ENCODE measurements at places on chromosomes 7 and 10.

GRCh38 chr10:79022565-79023230 is 46.1 kb upstream of the ZMIZ1 start:
- no peak for DNase-seq

GRCh38 chr7:26417911-26418413 is 126.3 kb downstream of the SNX10 start:
- DNase-seq, result no peak

DNA sequence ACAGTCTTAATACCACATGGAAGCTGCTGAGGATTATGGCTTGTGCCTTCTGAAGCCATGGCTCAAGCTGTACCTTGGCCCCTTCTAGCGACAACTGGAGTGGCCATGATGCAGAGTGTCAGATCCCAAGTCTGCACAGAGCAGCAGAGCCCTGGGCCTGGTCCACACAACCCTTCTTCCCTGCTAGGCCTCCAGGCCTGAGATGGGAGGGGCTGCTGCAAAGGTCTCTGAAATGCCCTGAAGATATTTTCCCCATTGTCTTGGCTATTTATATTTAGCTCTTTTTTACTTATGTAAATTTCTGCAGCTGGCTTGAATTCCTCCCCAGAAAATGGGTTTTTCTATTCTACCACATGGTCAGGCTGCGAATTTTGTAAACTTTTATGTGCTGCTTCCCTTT is 804.6 kb upstream of the ZWINT start:
- no peak for DNase-seq

DNA sequence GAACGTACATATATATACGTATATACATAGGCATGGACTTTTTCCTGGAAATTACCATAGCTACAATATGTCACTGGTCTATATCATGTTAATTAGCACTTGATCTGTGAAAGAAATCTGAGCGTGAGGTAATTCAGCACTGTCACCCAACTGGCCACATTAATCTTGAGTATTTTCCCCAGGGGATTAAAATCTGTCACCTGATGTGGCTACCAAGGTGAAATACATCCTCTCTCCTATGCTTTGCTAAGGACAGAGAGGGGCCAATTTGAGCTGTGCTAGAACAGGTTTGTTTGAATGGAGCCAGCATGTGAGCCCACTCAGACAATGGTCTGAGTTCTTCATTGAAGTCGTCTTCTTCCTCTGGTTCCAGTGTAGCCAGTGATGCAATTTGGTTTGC is 33.3 kb downstream of the CYCS start:
- no peak for DNase-seq

GRCh38 chr10:114412907-114413797 is 8.8 kb upstream of the AFAP1L2 start:
- DNase-seq, result no peak

- DNase-seq, result no peak
Measured at GRCh38 chr10:129471447-129472175, 4.6 kb downstream of the MGMT start.

- DNase-seq, result no peak
Measured at GRCh38 chr7:3005257-3005656, 38.4 kb downstream of the CARD11 start.

GRCh38 chr7:126803060-126803665 is 449.6 kb downstream of the GRM8 start:
- no peak for DNase-seq

DNA sequence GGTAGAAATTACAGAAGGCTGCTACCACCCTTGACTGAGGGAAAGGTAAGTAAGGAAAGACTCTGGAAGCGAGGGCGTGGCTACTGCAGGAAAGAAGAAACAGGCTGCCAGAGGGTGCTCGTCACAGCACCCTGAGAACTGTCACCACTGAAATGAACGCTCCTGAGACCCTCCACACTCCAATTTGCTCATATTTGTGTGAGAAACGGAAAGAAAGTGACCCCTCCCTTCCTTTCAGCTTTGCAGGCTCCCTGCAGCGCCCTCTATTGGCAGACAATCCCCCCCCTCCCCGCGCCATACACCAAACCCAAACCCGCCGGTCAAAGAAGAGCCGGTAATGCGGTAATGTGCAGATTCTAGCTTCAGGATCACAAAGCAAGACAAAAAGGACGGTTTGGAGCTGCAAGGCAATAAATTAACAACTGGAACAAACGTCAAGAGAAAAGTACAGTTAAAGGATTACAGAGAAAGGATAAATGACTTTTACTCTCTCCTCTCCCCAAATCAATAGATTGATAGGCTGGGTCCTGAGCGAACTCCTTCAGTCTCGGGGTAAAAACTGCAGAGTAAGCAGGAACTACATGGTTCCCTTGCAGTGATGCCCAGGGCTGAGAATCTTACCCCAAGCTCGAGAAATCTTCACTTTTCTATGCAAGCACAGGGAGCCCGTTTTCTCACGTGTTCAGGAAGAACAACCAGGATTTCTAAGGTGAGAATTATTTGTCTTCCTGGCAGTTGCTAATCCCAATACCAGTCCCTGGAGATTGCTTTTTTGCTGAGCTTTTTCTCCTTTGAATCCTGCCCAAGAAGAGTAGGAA is 47.6 kb downstream of the STEAP1B start:
- peak; percentile 78 for DNase-seq

GRCh38 chr10:123073187-123073586 is 62.6 kb upstream of the HMX3 start:
- DNase-seq, result no peak

- DNase-seq, result no peak
Measured at GRCh38 chr7:11492307-11492706, 339.7 kb downstream of the THSD7A start.

GRCh38 chr10:9850415-9850814 is 1167.3 kb upstream of the CELF2 start:
- no peak for DNase-seq

DNA sequence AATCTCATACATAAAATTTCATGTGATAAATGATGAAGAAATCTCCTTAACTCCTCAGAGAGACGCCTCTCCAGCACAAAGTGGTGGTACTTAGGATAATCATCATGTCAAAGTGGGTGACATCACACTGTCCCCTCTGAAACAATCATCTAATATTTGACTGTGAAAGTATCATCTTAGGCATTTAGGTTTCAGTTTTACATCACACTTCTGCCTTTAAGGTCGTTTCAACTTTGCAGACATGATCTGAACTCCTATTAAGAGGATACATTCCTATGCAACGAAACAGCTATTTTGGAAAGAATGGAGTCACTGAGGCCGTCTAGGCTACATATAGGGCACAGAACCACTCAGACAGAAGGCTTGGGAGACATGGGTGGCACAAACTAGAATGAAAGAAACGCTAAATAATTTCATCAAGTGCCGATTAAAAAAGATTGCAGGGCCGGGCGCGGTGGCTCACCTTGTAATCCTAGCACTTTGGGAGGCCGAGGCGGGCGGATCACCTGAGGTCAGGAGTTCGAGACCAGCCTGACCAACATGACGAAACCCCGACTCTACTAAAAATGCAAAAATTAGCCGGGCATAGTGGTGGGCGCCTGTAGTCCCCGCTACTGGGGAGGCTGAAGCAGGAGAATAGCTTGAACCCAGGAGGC is 2.0 kb downstream of the VOPP1 start:
- DNase-seq, result no peak

- DNase-seq, result no peak
Measured at GRCh38 chr7:46015107-46015868, 94.2 kb upstream of the IGFBP3 start.

DNA sequence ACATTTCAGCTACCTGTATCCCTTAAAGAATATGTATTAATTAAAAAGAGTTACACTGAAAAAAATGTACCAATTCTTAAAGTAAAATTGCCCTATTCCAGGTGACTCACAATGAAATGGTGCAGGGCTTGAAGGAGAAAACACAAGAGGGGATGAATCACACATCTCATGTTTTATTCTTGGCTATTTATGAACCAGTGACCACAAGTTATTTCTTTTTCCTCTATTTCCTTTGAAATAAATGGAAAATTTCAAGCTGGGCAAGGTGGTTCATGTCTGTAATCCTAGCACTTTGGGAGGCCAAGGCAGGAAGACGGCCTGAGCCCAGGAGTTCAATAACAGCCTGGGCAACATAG is 106.8 kb downstream of the UBE2H start:
- no peak for DNase-seq

GRCh38 chr10:67790534-67791408 is 47.2 kb downstream of the DNAJC12 start:
- DNase-seq, result no peak

DNA sequence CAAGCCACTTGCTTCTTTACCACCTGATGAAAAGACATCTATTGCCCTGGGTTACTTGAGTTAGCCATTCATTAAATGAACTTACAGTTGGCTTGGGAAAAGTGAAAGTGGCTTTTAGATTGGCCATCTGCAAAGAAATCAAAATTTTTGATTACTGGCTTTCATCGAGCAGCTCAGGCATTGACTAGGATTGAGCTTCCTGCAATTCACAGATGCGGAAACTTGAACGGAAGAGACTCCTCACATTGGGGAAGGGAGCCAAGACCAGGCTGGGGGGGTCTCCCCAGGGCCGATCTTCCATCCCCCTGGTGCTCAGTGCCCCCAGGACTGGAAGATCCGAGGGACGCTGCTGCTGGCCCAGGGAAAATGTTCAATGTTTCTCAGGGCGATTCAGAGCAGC is 145.4 kb downstream of the PIP4K2A start:
- no peak for DNase-seq

DNA sequence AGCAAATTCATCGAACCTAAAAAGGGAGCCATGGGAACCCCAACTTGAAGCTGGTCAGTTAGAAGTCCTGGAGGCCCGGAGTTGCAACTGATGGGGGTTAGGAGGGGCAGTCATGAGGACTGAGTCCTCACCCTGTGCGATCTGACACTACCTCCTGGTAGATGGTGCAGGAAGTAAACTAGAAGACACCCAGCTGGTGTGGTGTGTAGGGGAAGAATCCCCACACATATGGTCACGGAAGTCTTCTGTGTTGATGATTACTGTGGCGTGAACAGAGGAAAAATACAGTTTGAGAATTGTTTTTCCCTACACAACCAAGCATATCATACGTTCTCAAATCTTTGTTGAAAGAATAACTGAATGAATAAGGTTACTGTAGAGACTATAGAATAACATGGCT is 164.6 kb upstream of the KCTD7 start:
- no peak for DNase-seq

GRCh38 chr7:72540923-72541322 is 128.8 kb upstream of the CALN1 start:
- DNase-seq, result no peak

GRCh38 chr7:12653110-12653509 is 34.3 kb upstream of the ARL4A start:
- DNase-seq, result no peak

GRCh38 chr7:128833946-128834325 is 3.7 kb downstream of the FLNC start:
- no peak for DNase-seq

GRCh38 chr10:44803862-44804261 is 107.3 kb upstream of the TMEM72 start:
- no peak for DNase-seq

- no peak for DNase-seq
Measured at GRCh38 chr7:2811476-2812113, 32.5 kb downstream of the GNA12 start.

DNA sequence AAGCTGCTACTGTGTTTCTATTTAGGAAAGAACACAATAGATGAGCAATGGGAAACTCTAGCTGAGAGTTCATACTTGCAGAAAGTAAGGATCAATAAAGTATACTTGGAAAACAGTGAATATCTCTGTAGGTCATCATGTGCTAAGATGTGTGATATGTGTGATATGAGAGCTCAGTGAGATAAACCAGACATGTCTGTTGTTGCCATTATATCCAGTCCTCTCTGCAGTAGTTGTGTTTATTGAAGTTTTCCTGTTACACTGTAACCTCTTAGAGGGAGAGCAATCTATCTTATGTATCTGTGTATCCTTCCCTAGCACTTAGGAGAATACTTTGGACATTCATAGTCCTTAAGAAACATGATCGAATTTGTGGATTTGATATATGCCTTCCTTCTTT is 19.1 kb downstream of the TRUB1 start:
- DNase-seq, result no peak

DNA sequence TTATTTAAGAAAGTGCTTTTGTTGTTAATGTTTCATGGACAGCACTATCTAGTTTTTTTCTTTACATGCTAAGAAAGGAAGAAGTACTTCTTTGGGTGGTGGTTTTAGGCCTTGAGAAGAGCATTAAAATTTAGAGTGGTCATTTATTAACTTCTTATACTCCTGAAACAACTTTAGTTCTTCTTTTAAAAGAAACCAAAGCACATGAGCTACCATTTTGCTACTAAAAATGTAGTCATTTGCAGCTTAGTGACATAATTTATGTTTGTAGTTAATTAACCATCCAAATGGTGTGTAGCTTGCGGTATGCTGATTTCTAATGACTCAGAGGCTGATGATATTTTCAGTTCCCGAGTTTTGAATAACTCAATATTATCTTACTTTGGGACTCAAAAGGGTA is 207.5 kb downstream of the BBS9 start:
- DNase-seq, result no peak

DNA sequence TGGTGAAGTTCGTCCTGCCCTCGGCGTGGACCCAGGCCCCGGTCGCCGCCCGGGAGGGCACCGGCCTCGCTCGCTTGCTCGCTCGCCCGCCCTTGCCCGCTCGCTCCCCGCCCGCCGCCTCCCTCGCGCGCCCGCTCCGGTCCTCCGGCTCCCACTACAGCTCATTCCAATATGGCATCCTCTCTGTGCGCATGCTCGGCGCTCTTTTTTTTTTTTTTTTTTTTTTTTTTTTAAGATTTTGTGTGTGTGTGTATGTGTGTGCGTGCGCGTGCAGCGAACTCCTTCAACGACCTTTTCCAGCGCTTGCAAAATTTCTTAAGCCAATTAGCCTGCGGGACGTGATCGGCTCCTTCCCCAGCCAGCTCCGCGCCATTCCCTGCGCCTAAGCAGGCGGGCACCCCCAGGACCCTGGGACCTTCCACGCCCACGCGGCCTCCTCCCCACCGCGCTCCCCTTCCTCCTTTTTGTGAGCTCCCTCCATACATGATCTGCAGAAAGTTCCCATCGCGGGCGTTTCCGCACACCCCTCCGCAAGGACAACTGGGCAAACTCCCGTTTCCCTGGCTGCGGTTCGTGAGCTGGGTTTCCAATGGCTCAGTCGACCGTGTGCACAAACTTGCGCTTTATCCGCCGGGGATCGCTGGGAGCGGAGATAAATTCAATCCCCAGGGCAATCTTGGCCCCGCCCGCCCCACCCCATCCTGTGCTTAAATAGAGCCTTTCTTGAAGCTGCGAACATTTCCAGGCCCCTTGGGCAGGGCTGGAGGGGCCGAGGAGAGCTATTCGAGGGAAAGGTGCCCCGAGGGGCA is at the start of gene SFMBT2:
TSS of gene SFMBT2 (minus strand) at position 173 of the 809 bp plus-strand sequence. CDS start 29,136 bp downstream, outside the sequence.
- DNase-seq, result no peak

DNA sequence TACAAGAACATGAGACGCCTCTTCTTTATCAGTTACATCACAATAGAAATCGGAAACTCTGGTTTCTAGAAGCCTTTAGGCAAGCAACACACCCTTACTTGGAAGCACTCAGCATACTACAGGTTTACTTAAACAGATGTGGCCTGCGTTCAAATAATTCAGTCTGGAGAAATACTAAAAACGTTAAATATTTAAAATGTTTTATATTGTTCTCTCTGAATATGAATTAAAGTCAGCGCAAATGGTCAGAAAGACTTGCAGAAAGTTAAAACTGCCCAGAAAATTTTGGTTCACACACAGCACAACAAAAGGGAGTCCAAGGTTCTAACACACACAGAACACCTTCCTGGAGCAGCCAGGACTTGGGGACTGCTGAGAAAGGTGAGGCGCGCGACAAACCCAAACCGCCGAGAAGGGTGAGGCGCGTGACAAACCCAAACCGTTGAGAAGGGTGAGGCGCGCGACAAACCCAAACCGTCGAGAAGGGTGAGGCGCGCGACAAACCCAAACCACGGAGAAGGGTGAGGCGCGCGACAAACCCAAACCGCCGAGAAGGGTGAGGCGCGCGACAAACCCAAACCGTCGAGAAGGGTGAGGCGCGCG is 25.8 kb downstream of the ESYT2 start:
- DNase-seq, result no peak
